ENCODE measurements at places on chromosomes 5 and 9.

DNA sequence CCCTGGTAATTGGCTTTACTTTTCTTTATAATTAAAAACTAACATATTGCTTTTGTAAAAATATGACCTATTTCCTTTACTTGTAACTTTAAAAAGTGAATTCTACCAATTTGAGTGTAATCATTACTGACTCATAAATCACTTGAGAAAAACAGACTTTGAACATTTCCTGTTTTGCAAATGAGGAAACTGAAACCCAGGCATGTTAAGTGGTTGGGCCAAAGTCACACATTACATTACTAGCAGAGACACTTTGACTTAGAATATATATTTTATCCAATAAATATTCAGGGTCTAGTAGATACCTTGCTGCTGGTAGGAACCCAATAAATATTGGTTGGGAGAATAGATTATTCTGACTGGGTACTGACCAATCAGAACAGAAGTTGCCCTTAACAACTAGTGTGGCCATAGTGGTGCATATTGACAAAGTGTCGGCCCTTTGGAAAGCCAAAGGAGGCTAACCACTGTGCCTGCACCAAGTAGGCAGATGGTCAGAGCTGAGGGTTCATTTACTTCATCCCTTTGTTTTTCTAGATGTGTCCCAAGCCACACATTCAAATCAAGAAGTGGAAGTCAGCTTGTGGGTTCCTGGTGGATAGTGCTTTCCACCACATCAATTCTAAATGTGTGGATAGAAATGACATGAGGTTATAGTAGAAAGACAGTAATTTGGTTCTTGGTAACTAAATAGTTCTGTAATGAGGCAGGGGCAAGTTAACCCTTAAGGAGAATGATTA is 365.1 kb upstream of the RIOK2 start:
- no peak for DNase-seq

DNA sequence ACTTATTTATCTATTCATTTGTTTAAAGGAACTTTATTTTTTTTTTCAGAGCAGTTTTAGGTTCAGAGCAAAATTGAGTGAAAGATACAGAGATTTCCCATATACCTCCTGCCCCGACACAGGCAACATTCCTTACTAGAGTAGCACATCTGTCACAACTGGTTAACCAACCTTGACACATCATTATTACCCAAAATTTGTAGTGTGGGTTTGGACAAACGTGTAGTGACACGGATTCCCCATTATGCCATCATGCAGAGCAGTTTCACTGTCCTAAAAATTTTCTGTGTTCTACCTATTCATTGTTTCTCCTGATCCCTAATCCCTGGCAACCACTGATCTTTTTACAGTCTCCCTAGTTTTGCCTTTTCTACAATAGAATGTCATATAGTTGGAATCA is 57.3 kb upstream of the LHFPL2 start:
- no peak for DNase-seq

- no peak for DNase-seq
Measured at GRCh38 chr9:5493679-5494511, 16.4 kb upstream of the PDCD1LG2 start.

DNA sequence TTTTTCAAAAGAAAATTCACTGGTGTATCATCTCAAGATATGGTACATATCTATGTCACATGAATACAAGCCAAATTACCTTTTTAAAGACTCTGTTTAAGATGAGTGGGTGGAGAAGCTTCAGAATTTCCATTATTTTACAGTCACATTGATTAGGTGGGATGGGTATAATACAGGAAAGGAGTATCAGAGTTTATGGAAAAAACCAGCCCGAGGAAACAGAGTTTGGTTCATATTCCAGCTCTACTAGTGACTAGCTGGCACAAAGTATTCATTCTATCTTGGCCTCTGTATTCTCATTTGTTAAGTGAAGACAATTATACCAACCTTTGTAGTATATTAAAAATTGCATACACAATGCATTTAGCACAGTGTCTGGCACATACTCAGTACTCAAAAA is 46.5 kb upstream of the CDK5RAP2 start:
- DNase-seq: no peak

DNA sequence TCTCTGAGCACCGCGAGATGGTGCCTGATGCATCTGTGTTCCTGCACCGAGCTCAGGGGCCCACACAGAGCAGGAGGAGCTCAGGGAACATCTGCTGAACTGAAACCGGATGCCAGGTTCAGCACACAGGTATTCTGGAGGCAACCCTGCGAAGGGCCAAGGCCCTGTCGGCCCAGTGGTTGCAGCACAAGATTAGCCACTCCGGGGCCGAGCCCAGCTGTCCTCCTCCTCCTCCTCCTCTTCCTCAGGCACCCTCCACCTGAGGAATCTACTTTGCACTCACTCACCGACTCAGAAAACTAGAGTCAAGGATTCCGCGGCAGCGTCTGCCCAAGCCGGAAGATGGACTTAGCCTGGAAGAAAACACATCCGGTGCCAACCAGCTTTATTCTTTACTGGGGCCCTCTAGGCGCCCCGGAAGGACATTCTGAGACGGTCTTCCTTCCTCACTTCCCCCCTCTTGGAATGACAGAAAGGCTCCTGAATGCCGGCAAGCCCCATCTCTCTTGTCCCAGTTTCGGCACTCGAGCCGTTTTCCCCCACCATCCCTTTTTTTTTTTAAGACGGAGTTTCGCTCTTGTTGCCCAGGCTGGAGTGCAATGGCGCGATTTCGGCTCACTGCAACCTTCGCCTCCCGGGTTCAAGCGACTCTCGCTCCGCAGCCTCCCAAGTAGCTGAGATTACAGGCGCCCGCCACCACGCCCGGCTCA is at the start of gene ZBTB6:
ZBTB6 (minus strand) TSS at position 360 of the 710 bp plus-strand sequence. CDS start 1,251 bp downstream, outside the sequence.
- peak; percentile 28 for DNase-seq

- DNase-seq: peak; percentile 55
Measured at GRCh38 chr5:134226441-134227192, 744 bp upstream of the PPP2CA start.

DNA sequence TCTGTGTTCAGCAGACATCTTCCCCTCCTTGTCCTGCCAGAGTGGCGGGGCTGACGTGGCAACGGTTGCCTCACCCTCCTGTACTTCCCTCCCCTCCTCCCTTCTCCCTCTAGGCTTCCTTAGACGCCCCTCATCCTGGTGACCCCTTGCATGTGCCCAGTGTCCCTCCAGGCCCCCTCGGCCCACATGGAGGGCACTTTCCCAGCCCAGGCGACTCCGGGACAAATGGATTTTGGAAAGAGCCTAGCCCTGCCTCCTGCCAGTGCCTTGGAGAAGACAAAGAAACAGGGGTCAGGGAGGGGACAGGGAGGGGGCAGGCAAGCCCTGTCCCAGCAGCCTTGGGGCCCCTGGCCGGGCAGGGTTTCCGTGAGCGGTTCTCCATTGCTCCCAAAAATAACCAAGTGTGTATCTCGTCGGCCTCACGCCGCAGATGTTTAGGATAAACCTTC is 38.3 kb upstream of the NEURL1B start:
- DNase-seq: no peak

- DNase-seq: no peak
Measured at GRCh38 chr5:180330810-180331646, 22.1 kb downstream of the GFPT2 start.

GRCh38 chr5:77945874-77946273 is 169.7 kb upstream of the TBCA start:
- no peak for DNase-seq

GRCh38 chr5:138502121-138502520 is 36.8 kb downstream of the EGR1 start:
- no peak for DNase-seq

DNA sequence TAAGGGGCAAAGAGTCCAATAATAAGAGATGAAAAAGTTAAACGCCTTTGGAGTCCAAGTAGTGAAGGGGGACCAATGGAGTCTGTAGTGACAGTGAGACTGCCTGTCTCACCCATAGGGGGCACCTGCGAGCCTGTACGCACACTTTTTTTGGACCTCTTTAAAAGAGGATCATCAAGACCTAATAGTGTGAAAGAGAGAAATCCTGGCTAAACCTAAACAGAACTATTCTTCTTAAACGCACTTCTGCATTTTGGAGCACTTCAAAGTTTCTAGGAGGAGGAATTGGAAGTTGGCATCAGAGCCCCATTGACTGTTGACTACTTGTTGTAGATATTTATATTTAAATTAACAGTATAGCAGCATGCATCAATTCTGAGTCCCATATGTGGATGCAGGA is 636.1 kb upstream of the KLF4 start:
- DNase-seq: no peak

DNA sequence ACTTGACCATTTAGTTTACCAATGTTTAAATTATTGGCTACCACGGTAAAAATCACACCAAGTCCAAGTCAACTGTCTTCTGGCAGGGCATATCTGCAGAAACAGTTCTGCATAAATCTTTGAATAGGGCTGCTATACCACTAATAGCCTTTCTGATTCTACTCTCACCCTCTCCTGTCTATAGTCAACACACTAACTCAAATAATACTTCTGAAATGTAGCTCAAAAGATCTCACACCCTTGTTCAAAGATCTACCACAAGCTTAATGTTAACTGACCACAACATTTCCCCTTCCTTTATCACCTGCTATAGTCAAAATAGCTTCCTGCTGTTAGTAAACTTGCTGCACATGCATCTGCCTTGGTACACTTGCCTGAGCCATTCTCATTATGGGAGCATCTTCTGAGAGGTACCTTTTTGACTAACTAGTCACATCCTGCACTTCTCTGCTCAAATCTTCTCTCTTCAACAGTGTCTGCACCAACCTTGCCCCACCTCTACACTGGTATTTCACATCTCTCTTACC is 319.4 kb downstream of the CDH10 start:
- no peak for DNase-seq

- DNase-seq: no peak
Measured at GRCh38 chr5:6195711-6196358, 182.5 kb downstream of the MED10 start.

DNA sequence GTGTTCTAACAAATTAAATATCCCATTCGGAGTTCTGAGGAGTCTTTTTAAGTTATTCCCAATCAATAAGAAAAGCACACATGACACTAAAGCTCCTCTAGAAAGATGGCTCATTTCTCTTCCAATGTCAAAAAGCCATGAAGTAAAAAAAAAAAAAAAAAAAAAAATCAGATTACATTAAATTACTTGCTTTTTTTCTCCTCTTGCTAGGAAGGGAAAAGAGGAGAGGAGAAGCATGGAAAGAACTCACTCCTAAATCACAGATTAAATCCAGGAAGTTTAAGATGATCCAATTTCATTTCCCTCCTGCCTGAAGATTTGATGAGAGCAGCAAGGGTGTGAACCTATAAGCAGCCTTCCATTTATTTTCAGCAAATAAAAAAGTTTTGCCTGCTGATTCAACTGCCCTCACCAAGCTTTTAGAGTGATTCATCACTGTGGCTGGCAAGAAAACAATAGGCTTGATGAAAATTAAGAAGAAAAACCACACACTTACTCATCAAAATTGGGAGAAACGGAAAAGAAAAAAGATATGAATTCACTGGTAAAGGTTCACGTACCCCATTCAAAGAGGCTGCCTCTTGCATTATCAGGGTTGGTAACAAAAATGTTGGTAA is 19.7 kb downstream of the MYO10 start:
- DNase-seq: no peak

- no peak for DNase-seq
Measured at GRCh38 chr5:54671681-54672080, 154.1 kb downstream of the SNX18 start.

DNA sequence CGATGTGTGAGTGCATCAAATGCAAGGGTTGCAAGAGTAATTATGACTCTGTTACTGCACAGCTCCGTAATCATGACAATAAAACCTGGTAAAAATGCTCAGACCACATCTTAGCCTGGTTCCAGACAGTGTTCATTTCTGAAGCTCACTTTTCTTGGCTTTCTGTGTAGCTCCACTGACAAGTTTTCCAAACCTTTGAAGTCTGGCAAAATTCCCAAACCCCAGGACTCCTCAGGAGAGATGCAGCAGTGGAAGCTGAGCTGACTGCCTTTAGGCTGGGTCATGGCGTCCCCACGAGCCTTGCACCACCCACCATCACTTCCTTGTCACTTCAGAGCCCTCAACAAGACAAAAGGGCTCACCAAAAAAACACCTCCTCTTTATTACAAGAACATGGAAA is 131.6 kb upstream of the TAS2R1 start:
- no peak for DNase-seq

- no peak for DNase-seq
Measured at GRCh38 chr5:55338810-55339243, 31.0 kb downstream of the MTREX start.

GRCh38 chr9:73178044-73178443 is 26.4 kb downstream of the ANXA1 start:
- DNase-seq: no peak

GRCh38 chr9:99345451-99345850 is 123.4 kb downstream of the SEC61B start:
- DNase-seq: no peak

DNA sequence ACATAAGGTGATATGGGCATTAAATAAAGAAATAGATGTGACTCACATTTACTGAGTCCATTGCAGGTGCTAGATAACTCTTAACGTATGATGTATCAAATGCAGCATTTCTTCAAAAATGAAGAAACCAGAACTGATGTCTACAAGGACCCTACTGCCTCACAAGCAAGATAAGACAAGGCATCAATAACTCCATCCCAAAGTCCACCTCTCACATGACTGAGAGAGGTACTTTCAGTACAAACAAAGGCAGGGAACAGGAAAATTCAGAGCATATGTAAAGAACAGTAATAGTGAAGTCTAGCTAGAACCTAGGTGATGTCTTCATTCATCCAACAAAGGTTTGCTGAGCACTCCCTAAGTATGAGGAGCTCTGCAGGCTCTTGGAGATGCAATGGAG is 54.7 kb downstream of the KLHL3 start:
- DNase-seq: no peak

GRCh38 chr5:113673041-113673440 is 159.5 kb downstream of the YTHDC2 start:
- no peak for DNase-seq

DNA sequence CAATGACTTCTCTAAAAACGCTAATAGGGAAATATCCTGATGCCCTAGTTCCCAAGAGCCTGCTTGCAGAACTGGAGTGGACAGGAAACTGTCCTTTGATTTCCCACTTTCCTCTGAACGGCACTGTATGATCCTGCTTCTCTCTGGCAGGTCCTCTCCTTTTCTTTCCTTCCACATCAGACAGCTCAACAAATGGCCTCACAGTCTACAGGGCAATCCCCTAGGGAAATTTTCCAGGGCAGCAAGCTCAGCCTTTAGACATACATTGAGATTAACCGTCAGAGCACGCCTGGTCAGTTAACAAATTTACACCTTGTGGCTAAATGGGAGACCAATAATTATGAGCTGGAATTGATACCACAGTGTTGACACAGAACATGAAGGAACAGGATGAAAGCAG is 164.9 kb downstream of the SLC24A2 start:
- DNase-seq: no peak

Data from activated CD8-positive, alpha-beta memory T cell treated with anti-CD3 and anti-CD28 coated beads for 1 hour (primary cell).